Calu3 (cell line): ENCODE measurements at places on chromosomes 5 and 9. TPM values are rescaled to one million over a fixed set of nuclear protein-coding genes. Genes with fewer than 3 reads are reported as not detected.

RNF180 gene
- total RNA-seq, result 2.1 and 2.4 TPM in 2 replicates

SHISAL2B gene
- not detected in 2 replicates for total RNA-seq

PCDHGA2 gene
- total RNA-seq, result not detected in 2 replicates

GMCL2 gene
- total RNA-seq, result not detected in 2 replicates

TPM2 gene
- 138 and 145 TPM in 2 replicates for total RNA-seq

DNA sequence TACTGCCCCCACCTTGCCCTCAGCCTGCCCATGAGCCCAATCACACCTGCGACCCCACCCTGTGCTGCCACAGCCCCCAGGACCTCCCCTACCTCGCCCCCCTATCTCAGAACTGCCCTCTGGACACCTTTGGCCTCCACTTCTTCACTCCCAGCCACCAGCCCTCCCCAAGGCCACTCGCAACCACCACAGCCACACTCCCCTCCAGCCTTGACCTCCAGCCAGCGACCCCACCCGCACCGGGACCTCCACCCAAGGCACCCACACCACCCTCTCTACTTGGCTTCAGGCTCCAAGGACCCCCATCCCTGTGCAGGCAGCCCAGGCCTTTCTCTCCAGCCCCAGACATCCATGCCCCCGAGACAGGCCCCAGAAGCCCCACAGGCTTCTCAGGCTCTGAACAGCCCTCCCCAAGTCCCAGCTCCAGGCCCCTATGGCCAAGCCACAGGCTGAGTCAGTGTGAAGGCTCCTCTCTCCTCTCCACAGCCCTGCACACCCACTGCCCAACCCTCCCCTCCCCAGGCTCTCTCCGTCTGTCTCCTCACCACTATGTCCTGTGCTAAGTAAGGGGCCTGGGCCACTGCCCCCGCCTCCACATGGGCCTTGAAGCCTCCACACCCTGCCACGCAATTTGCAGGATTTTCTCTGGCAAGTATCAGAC, 2.0 kb downstream of the AK1 start:
- DNase-seq, result no peak
